ENCODE measurements at places on chromosomes 2 and 18.

GRCh38 chr2:96788442-96789244 is 27.4 kb upstream of the CNNM3 start:
- DNase-seq = no peak

GRCh38 chr2:201924453-201924852 is 109.2 kb upstream of the FZD7 start:
- no peak for DNase-seq

DNA sequence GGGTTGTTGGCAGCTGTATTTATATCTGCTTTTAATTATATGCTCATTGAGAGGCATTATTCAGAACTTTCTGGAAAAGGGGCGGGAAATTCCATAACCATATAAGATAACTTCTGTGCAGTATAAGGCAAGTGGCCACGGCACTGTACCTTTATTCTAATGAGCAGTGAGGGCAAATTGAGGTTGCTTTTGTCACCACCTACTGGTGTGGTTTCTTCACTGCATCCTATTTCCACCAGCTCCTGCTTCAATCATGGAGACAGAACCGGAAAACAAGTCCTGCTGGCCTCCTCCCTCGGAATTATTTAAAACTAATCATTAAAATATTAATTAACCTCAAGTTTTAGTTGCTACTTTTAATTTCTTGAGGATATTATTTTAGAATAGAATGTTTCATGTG is 759.4 kb downstream of the CBLN2 start:
- DNase-seq = no peak

GRCh38 chr2:143736904-143737303 is 607.7 kb downstream of the ARHGAP15 start:
- no peak for DNase-seq

DNA sequence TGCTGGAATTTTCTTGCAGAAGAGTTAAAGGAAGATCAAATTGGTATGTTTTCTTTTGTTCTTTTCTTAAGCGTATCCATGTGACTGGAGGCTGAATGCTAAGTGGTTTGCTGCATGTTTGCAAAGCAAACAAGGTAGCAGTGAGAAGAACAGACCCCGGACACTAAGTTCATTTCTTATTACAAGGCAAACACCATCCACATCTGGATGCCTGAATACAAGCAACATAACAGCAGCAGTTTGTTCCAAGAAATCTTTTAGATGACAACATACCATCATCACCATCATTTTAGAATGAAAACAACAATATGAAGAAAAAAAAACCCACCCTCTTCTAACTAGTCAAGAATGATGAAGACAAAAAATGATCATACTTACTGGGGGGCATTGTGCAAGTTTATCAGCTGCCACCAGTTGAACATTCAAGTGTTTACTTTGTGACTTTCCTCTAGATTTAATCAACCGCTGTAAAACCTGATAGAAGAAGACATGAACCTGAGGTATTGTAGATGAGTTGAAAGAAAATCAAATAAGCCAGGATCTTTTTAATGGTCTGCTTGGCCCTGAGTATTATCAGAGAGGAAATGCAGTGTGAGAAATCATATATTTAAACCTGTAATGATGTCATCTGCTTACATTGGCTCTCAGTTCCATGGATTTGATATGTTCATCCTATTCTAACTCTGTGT is 25.0 kb upstream of the ARL5A start:
- no peak for DNase-seq

- no peak for DNase-seq
Observed at GRCh38 chr18:26654616-26655524, 106.5 kb upstream of the KCTD1 start.

GRCh38 chr2:218432676-218433365 is 13.9 kb downstream of the VIL1 start:
- DNase-seq = no peak

DNA sequence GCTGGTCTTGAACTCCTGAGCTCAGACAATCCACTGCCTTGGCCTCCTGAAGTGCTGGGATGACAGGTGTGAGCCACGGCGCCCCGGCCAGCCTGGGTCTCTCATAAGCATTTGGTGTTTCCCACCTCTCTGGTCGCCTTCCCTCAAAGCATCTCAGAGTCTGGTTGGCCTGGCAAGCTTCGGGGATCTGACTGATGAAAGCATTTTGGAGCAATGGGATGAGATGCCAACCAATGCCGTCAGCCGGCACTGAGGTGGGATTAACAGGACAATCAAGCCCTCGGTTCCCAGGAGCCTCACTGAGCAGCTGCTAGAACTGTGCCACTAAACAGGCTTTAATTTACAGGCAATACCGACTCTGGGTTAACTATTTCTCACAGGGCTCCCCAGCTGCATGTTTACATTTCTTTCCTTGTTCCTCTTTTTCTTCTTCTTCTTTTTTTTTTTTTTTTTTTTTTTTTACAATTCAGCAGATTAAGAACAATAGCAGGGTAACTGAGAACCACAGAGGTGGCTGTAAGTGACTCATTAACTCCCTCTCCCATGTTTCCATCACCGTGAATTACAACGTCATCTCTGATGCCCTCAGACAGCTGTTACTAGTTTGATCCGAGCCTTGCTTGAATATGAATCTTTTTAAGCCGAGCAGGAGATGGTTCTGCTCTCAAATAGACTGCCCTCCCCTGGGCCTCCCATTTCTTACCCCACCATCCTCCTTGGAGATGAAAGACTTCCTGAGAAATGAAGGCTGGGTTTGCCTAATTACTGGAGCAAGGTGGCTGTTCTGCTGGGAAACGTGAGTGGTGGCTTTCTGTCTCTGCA is 37.9 kb downstream of the ODC1 start:
- DNase-seq = no peak

GRCh38 chr2:120237491-120237902 is 14.3 kb upstream of the TMEM185B start:
- no peak for DNase-seq

- DNase-seq = no peak
Observed at GRCh38 chr2:219167997-219168396, 1.8 kb downstream of the SLC23A3 start.

DNA sequence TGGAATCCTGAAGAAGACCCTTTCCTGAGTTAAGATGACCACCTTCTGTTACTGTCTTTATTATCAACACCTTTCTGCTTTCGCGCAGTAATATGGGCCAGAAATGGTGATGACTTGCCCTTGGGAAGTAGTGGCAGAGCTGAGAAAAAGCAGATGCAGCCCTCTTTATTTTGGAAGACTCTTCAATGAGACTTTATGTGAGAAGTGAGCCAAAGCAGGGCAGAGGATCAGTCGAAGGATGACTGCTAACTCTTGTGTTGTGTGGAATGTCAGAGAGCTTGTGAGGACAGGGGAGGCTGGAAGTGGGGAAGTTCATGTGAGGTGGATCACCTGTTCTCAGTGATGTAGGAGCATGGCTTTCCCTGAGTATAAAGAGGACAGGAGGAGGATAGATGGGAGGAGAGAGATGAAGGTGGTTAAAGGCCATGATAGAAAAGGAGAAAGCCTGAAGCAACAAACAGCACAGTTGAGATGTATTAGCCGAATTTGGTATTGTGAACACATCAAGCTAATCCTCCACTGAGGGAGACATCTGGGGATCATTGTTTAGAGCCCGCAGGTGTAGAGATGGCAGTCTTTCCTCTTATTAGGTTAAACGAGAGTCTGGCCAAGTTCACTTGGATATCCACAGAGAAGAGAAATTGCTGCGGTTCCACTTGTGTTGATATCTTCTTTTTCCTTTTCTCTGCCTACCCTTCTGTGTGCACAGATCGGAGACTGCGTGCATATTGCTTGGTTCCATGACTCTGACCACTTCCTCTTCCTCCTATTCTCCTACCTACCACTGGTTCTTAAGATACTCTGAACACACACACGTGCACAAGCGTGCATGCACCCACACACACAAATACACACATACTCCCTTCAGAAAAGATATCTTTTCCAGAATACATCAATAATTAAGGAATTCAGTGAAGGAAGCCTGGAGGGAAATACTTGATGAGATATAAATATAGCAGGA is 67.4 kb downstream of the SLC9A2 start:
- DNase-seq = no peak

DNA sequence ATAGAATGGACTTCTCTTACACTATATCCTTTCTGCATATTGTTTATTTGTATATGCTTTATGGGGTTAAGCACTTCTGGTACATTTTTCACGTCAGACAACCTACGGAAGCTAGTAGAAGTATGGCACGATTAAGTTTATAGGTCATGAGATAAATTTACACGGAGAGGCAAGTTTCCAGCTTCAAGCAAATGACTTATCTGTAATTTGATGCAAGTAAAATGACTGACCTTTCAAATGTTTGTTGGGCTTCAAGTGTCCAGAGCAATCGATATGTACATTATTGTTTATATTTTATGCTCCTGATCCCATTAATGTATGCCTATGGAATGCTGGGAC is 97.5 kb upstream of the EFEMP1 start:
- no peak for DNase-seq

- no peak for DNase-seq
Observed at GRCh38 chr2:141554810-141555209, 576.0 kb downstream of the LRP1B start.

- no peak for DNase-seq
Observed at GRCh38 chr2:177828557-177828956, 244.0 kb downstream of the PDE11A start.

DNA sequence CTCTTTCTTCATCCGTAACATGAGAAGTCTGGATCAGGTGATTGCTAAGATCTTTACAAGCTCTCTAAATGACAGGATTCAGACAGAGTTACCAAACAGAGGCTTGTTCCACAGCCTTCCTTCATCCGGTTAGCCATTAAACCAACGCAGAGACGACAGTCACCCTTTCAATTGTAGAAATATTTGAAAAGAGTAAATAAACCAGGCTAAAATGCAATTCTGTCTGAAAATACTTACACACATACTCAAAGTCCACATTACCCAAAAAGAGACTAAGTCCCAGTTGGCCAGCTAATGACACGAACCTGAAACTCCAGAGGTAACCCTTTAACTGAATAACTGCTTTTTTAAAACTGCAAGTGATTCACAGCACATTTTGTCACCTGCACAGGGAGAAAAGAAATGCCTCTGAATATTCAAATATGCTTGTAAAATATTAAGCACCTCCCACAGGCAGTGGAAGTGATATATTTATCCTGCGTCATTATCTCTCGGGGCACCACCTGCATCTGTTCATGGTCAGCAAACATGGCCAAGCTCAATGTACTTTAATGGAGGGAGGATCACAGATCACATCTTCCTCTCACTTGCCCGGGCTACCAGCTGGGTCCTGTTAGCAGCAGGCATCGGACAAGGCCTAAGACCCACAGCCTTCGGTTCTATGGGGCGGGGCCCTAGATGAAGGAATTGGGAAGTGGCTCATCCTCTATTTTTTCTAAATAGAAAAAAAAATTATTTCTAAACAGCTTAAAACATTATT is 38.8 kb upstream of the DNER start:
- DNase-seq = no peak

- DNase-seq = no peak
Observed at GRCh38 chr2:191901031-191901430, 54.1 kb upstream of the CAVIN2 start.

GRCh38 chr2:109376115-109376514 is 237.7 kb downstream of the SEPTIN10 start:
- no peak for DNase-seq

DNA sequence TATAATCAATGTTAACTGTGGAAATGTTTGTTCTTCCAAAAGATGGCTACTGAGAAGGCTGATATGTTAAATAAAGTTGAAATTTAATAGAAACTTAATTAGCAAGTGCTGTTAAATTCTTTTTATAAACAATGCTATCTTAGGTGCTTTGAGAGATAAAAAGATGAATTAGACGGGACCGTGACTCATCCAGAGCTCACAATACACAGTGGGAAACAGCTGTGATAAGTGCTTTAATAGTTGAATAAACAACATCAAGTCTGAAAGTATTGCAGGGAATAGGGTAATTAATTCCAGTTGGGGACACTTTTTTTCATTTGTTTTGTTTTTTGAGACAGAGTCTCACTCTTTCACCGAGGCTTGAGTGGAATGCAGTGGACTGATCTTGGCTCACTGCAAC is 85.5 kb upstream of the DTNA start:
- no peak for DNase-seq

- no peak for DNase-seq
Observed at GRCh38 chr2:229868794-229869193, 53.0 kb downstream of the TRIP12 start.

GRCh38 chr2:114515882-114516281 is 73.4 kb downstream of the DPP10 start:
- DNase-seq = no peak

GRCh38 chr2:160869411-160869810 is 290.8 kb upstream of the TANK start:
- DNase-seq = no peak

DNA sequence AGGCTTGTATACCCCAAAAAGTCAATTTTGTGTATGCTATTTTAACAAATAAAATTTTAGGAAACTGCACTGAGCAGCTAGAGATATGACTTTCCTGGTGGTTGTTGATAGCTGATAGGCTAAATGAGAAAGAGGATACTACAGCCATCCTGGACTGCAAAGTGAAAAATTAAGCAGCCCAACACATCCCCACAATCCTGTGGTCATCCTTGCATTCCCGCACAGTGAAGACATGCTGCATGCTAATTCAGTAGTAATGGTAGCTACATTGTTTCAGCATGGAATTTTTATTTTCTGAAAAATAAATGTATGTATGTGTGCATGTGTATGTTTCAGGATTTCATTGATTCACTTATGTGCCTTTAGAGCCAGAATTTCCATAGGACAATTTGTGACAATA is 124.2 kb upstream of the CCDC68 start:
- DNase-seq = no peak

- DNase-seq = no peak
Observed at GRCh38 chr18:37307181-37307580, 258.4 kb downstream of the CELF4 start.

DNA sequence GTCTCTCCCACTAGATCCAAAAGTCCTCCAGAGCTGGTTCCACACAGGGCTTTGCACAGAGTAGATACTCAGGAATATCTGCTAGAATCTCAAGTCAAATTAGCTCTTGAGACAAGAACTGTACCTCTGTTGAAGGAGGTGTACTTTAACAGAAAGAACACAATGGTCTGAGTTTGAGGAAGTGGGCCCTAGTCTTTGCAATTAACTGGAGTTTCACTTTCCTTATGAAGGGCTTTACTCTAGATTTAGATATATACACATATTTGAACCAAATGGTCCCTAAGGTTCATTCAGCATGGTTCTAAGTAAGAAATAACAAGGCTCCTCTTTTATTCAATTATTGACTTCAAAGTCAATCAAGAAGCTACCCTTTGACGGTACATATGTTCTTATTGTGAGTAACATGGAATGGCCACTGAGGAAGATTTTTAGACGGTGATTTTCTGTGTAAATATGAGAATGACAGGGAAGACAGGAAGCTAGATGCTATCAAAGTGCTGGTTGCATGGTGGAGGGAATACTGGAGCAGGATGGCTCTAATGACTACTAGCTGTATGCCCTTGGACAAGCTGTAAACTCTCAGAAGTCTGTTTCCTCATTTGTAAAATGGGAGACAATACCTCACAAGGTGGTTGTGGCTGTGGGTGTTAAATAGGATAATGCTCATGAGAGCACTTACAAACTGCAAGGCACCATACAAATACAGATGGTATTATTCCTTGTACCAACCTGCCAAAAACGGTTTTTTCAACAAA is 73.5 kb upstream of the SERTAD2 start:
- DNase-seq = no peak

- DNase-seq = no peak
Observed at GRCh38 chr18:13626544-13626908, 99.8 kb downstream of the FAM210A start.

GRCh38 chr18:49139766-49140165 is 189.0 kb upstream of the SMAD7 start:
- no peak for DNase-seq

- no peak for DNase-seq
Observed at GRCh38 chr18:38497266-38497665, 931.7 kb upstream of the CELF4 start.

GRCh38 chr2:220703279-220703678 is 868.8 kb downstream of the EPHA4 start:
- no peak for DNase-seq

- peak; percentile 33 for DNase-seq
Observed at GRCh38 chr2:73985308-73986084, 786 bp downstream of the TET3 start.

Measured in activated naive CD4-positive, alpha-beta T cell (primary cell).